ENCODE measurements at places on chromosomes 4 and X.

DNA sequence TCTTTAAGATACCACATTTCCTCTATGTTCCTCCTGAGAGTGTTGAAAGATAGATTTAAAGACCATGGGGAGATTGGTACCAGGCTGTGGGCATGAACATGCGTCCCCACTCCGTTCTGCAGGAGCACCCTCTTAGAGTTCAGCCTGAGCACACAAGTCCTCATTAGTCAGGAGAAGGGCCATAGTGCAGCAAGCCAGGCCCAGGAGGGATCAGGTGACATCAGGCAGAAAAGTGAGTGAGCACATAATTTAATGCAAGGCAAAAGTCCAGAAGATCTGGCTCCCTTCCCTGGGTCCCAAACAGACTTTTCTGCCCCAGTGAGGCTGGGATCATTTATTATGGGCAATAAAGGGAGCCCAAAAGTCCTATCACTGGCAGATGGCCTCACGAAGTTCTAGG is 263.7 kb upstream of the AGTR2 start:
- DNase-seq: no peak

- DNase-seq: no peak
These were observed 80.2 kb downstream of the FGF16 start for GRCh38 chrX:77527233-77528001.

DNA sequence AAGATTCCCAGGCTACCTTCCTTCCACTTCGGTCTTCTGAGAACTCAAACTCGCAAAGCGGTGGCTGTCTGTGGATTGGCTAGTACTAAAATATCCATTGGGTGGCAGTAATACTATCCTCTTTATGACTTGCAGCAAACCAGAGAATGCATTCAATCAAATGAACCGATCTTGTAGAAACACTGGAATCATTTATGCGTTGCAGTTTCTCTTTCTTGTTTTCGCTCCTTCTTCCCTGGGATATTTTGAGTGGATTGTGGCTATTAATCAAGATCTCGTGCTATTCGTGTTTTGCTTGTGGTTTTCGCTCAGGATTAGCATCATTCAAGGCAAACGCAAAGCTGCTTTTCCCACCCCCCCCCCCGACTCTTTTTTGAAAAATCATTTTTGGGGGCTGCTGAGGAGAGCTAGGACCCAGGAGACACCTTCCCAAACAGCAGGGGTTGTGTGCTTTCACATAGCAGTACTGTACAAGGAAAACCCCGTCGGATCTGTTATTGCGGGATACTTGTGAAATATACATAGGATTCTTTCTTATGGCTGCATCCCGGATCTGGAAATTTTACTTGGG is at the start of gene IL1RAPL1:
Gene IL1RAPL1, plus strand, starts transcription at position 466 of the 571 bp plus-strand sequence.
- peak; percentile 35 for DNase-seq

DNA sequence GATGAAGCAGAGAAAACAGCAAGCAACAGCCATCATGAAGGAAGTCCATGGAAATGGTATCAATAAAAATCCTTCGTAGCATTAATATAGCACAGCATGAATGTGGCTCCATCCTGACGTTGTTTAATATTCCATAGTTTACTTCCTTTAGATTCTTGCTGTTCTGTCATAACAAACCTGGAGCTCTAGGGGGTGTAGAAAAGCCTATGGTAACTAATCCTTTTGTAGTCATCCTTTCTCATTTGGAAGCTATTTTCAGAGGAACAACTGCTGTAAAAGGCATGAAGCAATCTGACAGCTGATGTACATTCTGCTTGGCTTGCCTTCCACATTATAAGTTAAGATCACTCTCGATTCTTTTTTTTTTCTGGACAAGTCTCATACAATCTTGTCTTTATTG is 914 bp downstream of the MYOZ2 start:
- no peak for DNase-seq

DNA sequence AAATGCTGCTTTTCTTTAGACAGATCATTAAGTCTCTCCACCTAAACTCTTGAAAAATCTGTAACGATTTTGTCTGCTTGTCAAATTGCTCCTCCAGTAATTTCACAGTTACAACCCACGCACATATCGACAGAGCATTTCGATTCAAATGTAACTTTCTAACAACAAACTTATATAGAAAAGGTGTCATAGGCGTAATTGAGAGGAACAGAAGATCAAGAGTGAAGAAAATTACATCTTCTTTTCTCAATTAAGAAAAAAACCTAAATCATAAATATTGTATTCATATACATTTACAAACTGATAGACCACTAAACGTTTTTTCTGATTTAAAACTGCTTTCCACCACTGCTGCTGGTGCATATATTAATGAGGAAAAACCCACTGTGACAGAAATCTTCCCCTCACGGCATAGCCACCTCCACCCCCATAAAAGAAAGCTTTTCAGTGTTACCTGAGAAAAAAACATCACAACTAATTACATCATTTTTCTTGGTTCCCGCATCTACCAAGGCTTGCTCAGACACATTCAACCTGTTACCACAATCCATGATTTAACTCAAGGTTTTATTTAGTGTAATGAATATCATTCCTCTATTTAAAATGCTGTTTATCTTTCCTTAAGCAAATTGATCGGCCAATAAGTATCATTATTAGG is 1.9 kb downstream of the GPM6A start:
- no peak for DNase-seq

GRCh38 chr4:17367201-17367600 is 144.7 kb downstream of the QDPR start:
- no peak for DNase-seq

GRCh38 chr4:152189451-152190179 is 346.3 kb downstream of the FBXW7 start:
- no peak for DNase-seq

GRCh38 chr4:182578402-182578801 is 335.2 kb downstream of the TENM3 start:
- no peak for DNase-seq
